ENCODE measurements at places on chromosomes 11 and 22.
A peak's percentile ranks its signal among the peaks of the same experiment; 100 is the strongest.

DNA sequence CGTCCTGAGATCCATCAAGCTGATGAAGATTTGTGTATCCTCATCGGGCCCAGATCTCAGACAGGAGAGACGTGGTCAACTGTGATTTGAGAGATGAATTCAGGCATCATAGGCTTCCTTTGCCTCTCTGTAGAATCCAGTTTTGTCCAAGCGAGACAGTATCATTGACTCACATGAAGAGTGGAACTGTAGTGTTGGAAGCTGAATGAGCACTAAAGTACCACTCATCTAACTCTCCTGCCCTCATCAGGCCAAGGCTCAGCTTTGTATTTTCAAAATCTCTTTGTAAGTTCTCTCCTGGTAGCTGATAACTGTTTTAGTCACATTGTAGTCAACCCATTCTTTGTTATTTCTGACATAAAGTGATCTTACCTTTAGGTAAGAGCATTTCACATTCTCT is 85.1 kb downstream of the KIRREL3 start:
- no peak for DNase-seq

DNA sequence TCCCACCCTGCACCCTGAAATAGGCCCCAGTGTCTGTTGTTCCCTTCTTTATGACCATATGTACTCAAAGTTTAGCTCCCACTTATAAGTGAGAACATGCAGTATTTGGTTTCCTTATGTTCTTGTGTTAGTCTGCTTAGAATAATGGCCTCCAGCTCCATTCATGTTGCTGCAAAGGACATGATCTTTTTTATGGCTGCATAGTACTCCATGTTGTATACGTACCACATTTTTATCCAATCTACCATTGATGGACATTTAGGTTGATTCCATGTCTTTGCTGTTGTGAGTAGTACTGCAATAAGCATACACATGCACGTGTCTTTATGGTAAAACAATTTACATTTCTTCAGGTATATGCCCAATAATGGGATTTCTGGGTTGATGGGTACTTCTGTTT is 59.4 kb upstream of the ANGPTL5 start:
- no peak for DNase-seq

- no peak for DNase-seq
Observed at GRCh38 chr11:19258641-19259230, 18.0 kb upstream of the E2F8 start.

DNA sequence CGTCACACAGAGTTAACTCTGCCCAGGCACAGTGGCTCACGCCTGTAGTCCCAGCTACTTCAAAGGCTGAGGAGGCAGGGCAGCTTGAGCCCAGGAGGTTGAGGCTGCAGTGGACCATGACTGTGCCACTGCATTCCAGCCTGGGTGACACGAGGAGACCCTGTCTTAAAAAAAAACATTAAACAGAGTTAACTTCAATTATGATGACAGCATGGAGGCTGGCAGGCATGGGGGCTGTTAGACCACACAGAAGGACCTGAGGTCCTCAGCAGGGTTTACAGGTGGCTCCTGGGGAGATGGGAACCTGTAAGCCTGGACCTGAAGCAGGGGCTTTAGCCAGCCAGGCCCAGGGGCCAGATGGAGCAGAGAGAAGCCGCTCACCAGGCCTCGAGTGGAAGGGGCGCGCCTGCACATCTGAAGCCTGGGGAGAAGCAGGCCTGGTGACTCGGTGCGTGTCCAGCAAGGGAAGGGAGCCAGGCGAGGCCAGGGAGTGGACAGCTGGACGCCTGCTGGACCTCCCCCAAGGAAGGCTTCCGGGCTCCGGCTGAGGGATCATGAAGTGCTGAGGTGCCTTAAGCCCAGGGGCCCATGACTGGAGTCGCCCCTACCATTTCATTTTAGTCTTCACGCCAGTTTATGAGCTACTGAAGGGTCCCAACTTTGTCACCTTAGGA is 25.3 kb downstream of the RPUSD4 start:
- no peak for DNase-seq

DNA sequence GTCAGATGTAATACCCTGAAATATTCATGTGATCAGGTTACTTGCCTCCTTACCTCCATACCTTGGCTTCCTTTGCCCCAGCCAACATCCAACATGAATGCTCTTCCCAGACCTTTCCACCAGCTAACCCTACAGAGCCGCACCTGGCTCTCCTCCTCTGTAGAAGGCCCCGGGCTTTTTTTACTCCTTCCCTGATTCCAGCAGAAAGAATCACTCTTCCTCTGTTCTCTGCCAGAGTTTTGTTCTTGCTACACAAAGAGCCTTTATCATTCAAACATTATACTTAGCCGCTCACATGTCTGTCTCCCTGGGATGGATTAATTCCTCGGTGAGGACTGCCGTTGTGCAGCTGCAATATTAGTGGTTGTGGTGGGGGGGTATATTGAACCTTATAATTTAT is 116.8 kb upstream of the GRAMD1B start:
- DNase-seq, result no peak

- no peak for DNase-seq
Observed at GRCh38 chr11:119483341-119483880, 60.4 kb upstream of the THY1 start.

GRCh38 chr11:122679466-122679865 is 23.9 kb downstream of the UBASH3B start:
- no peak for DNase-seq

DNA sequence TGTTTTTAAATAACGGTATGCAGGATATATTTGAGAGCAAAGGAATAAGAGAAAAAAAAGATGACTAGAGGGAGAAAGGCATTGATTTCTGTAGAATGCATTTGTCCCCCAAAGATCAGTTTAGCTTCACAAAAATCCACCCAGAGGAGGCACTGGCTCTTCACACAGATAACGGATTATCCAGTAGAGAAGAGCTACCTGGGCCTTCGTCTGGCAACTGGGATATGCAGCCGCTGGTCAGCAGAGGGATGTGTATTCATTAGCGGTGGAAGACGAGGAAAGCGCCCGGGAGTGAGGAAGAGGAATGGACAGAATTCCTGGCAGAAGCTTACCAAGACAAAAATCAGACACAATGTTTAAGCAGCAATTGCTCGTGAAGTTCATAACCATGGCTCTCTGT is 5.6 kb upstream of the WT1 start:
- no peak for DNase-seq

DNA sequence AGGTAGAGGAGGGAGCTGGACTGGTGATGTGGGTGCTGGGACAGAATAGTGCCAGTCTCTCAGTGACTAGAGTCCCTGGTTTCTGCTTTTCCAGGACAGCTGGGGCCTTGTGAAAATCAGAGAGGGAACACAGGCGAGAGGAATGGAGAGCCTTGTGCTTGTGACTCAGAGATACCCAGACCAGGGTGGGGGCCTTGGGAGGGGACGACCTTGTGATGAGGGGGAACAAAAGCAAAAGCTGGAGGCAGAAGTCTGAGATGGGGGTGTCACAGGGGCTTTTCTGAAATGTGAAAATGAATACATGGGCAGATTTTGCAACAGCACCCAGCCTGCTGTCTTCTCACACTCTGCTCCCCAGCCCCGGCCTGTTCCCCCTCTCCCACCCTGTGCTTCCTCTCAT is 3.4 kb upstream of the NR1H3 start:
- DNase-seq, result no peak

GRCh38 chr11:109378034-109378433 is 44.0 kb upstream of the C11orf87 start:
- no peak for DNase-seq

DNA sequence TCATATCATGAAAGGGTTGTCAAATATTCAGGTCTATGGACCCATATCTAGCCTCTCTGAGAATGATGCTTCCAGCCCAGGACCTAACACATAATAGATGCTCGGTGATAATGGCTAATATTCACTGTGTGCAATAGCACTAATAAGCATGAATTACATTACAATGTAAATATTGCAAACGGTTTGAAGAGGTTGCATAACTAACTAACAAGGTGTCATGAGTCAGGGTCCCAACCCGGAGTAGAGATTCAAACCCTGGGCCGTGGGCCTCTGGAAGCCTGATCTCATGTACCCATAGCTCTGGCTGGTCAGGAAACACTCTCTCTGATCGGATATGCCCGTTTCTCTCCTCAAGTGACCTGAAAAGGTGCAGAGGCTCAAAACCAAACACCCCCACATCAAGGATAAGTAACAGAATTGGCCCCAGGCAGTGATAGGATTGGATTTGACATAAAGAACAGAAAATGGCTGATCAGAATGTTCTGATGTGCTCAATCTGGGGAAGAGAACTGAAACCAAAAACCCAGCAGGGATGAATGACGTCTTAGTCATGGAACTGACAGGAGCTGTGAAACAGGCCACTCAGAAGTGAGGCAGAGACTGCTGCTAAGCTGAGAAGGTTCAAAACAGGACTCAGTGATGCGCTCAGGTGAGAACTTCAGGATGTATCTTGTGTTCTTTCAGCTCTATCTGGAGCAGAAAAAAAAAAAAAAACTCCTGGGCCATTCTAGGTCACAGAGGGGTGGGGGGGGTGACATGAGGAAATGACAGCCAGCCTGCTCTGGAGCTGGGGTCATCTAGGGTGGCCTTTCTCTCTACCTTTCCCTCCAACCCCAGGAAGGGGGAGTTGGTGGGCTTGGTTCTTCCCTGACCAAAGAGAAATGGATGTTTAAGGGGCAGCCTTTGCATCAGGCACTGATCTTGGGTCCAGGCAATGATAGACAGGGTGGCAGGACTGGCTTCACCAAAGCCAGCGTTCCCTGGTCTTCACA is 6.6 kb upstream of the KCTD17 start:
- DNase-seq, result peak; percentile 46

- no peak for DNase-seq
Observed at GRCh38 chr11:96189351-96189750, 153.6 kb downstream of the MAML2 start.

GRCh38 chr22:25413620-25414019 is 150.9 kb upstream of the GRK3 start:
- DNase-seq, result no peak

DNA sequence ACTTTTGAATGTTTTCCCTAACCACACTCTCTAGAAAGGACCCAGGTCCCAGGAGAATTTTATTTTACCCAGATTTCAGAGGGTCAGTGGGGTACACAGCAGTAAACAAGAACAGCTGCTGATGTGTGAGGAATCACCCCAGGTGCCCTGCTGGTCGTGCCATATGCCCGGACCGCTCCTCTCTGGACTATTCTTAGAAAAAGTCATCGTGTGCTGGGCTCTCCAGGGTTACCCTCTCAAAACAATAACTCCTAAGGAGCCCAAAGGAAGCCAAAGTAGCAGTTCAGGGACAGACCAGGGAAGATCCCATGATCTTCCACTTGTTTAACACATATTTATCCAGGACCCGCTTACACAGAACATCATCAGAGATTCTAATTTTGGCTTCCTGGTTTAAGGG is 29.7 kb downstream of the LRP4 start:
- DNase-seq, result no peak

- DNase-seq, result no peak
Observed at GRCh38 chr11:29095821-29096220, 921.0 kb downstream of the KCNA4 start.

DNA sequence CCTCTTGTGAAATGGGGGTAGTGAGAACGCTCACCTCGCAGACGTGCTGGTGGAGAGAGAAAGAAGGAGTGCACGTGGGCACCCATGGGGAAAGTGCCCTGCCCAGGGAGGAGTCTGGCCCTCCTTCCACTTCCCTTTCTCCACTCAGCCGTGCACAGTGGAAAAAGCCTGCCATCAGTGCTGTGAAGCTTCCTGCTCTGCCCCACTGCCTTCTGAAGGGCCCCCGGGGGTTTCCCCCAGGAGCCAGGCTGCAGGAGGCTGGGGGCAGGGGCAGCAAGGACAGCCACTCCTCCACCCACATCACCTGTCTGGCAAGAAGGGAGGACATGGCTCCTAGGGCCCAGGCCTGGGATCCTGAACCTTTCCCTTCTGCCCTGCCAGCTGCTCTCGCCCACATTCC is 7.6 kb downstream of the TP53I11 start:
- peak; percentile 41 for DNase-seq

GRCh38 chr11:68970921-68971636 is 9.7 kb downstream of the MRGPRD start:
- no peak for DNase-seq

DNA sequence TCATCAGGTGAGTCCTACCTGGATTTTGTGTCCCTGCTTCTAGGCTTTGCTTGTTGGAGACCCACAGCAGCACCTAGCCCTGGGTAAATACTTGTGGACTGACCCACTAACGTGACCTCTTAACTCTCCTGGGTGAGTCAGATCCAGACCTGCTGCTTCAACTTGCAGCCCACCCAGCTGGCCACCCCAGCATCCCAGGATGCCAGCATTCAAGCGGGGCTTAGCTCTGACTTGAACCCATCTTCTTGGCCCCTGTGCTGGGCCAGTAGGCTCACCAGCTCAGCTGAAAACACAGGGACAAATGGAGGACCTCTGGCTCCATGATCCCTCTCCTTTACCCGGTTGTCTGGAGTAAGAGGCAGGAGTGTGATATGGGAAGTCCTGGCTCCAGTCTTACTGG is 33.5 kb downstream of the PARVG start:
- DNase-seq, result no peak

- DNase-seq, result no peak
Observed at GRCh38 chr11:64032050-64032449, 3.7 kb upstream of the FLRT1 start.

DNA sequence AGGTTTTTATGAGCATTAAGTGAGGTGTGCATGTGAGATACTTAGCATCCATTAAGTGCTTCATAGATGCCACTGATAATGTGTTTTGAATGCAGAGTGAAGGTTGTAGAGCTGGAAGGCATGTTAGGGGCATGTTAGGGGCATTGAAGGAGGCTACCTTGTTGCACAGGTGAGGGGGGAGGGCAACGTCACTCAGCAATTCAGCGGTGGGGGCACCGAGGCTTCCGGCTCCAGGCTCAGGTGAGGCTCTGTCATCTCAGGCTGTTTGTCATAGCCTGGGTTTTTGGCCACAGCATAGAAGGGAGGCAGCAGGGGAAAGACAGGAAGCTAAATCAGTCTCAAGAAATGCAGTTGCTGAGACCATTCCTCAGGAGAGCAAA is 299.0 kb downstream of the NTM start:
- DNase-seq, result no peak

DNA sequence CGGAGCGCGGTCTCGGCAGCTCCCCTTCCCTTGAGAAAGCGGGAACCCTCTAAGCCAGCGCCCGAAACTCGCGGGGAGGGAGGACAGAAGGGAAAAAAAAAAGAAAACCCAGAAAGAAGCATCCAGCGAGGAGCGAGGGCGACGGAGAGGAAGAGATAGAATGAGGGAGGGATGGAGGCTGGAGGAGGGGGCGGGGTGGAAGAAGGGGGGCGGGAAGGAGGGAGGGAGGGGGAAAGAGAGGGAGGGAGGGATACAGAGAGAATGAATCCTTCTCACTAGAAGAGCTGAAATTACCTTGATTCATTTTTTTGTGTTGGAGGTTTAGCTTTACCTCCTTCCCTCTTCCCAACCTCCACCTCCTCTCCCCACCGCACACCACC is 19.3 kb upstream of the BDNF start:
- no peak for DNase-seq

Measured in stimulated activated CD8-positive, alpha-beta memory T cell treated with anti-CD3 and anti-CD28 coated beads, Interleukin-4, amount 100 ng/mL, for 48 hours (primary cell).